ENCODE measurements at places on chromosomes 1 and 21. TPM values are rescaled to one million over a fixed set of nuclear protein-coding genes. Genes with fewer than 3 reads are reported as not detected.

The ADAM30 gene
- total RNA-seq = not detected

The ZBTB48 gene
- total RNA-seq = 28.5 TPM

The LCE2C gene
- total RNA-seq = not detected

The KCNH1 gene
- total RNA-seq = not detected

Measured in activated CD8-positive, alpha-beta memory T cell treated with anti-CD3 and anti-CD28 coated beads for 36 hours (primary cell).